ENCODE measurements at places on chromosomes 1 and 21. TPM values are rescaled to one million over a fixed set of nuclear protein-coding genes. Genes with fewer than 3 reads are reported as not detected.
A peak's percentile ranks its signal among the peaks of the same experiment; 100 is the strongest.

GRCh38 chr1:32813941-32814739, 3.0 kb downstream of the YARS1 start:
- DNase-seq, result no peak

GRCh38 chr1:10694633-10695627, 101.5 kb downstream of the CASZ1 start:
- peak; percentile 76 for DNase-seq

OSCP1 gene
- total RNA-seq, result 0.59 TPM

DNA sequence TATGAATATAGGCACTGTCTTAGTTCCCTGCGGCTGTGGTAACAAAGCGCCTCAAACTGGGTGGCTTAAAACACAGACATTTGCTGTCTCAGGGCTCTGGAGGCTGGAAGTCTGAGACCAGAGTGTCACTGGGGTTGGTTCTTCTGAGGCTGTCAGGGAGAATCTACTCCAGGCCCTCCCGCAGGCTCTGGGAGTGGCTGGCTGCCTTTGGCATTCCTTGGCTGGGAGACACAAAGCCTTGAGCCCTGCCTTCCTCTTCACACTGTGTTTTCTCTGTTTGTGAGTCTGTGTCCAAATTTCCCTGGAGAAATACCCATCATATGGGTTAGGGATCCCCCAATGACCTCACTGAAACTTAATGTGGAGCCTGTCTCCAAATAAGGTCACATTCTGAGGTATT, 38.5 kb downstream of the B3GALT5 start:
- DNase-seq, result no peak

GRCh38 chr1:174276087-174276486, 116.8 kb downstream of the RABGAP1L start:
- DNase-seq, result no peak

- no peak for DNase-seq
These were observed 19.2 kb downstream of the S100A7 start for GRCh38 chr1:153441238-153441755.

PLA2G4A gene
- 28.2 TPM for total RNA-seq

DNA sequence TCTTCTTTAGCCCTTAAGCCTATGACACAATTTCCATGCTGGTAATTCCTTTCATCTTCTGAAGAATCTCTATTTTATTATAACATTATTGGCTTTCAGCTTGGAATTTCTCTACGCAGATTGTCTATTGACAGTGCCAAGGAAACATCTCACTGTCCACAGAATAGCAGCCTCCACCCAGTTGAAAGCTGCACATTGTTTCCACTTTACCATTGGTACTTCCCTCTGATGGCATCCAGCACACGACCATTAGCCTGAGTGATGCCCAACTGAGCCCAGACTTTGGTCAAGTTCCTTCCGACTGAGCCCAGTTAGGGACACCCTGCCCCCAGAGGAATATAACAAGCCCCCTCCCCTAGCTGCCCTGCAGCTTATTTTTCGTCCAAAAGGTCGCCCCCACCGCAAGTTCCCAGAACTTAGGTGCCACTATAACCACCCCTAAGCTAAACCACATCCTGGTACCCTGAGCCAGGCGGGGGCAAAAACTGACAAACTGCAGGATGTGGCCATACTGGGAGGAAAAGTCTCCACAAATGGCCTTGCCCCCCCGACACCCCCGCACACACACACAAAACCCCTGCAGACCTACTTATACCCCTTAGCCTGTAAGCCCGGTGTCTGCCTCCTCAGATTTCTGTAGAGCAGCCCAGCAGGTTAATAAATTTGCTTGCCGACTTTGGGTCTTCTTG, 13.2 kb downstream of the GBP5 start:
- peak; percentile 35 for DNase-seq

GRCh38 chr1:195278644-195279043, 1329.6 kb downstream of the KCNT2 start:
- DNase-seq, result no peak

CELA3B gene
- total RNA-seq, result not detected

GRCh38 chr1:223659711-223660110, 5.8 kb downstream of the CAPN8 start:
- no peak for DNase-seq

KRTAP19-3 gene
- not detected for total RNA-seq

C21orf58 gene
- 32.8 TPM for total RNA-seq

DNA sequence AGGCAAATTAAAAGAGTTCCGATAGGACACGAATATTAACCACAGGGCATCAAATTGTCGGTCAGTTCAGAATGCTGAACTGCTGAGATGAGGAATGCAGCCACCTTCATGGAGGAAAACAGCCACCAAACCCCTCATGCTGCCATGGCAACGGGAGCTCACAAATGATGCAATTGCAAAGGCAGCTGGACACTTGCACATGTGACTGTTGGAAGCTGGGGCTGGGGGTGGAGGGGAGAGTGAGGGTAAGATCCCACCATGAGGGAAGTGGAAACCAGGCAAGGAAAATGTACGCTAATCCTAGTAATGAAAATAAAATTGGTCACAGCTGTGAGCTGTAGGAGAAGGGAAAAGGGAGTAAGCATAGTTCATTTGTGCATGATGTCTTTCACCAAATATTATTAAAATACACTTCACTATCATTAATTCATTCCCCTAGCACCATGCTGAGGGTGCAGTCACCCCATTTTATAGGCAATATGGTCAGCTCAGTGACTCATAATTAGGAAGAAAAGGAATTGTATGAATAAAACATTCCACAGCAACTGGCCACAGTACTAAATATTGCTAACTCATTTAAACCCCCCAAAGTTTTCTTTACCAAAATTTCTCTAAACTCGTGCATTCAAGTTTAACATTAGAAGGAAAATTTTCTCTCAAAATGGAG, 15.3 kb downstream of the BECN2 start:
- DNase-seq, result no peak

- DNase-seq, result no peak
These were observed 8.3 kb downstream of the CFHR2 start for GRCh38 chr1:196951711-196952394.

GRCh38 chr1:198861636-198862035, 222.8 kb downstream of the PTPRC start:
- no peak for DNase-seq

BTG3 gene
- 58.3 TPM for total RNA-seq

CCDC185 gene
- total RNA-seq, result not detected

MAN1C1 gene
- total RNA-seq, result 5.0 TPM

ZNF683 gene
- total RNA-seq, result not detected

AADACL3 gene
- total RNA-seq, result not detected

PYGO2 gene
- 30.4 TPM for total RNA-seq

DNA sequence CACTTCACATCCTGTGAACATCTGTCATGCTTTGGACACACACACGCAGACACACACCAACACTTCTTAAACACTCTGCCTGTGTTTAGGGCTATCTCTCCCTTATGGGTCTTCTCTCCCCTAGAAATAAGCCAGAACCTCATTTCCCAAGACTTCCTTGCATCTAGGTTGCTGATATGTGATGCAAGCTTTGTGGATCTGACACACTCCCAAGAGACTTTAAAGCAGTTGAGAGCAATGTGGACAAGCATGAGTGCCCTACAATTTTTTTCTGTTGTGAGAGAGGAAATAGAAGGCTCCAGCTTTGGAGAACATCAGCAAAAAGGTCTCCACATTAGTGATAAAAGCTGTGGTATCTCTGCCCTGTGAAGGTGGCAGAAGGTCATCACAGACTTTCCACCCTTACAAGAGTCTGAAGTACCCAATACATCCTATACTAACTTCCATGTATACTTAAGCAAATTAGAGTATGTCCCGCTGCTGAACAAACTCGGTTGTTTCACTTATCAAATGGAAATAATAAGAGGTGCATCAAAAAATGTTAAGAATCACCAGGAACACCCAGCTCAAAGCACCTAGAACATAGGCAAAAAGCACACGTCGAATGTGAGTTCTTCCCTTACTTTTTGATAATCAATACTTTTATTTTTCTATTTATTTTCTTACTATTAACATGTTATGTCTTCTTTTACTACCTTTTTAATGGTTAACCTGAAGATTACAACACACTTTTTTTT, 267.6 kb downstream of the SETD4 start:
- no peak for DNase-seq

- no peak for DNase-seq
These were observed 99.8 kb downstream of the INTS7 start for GRCh38 chr1:211935448-211935970.

GRCh38 chr1:182185136-182185535, 123.6 kb upstream of the ZNF648 start:
- no peak for DNase-seq

DNA sequence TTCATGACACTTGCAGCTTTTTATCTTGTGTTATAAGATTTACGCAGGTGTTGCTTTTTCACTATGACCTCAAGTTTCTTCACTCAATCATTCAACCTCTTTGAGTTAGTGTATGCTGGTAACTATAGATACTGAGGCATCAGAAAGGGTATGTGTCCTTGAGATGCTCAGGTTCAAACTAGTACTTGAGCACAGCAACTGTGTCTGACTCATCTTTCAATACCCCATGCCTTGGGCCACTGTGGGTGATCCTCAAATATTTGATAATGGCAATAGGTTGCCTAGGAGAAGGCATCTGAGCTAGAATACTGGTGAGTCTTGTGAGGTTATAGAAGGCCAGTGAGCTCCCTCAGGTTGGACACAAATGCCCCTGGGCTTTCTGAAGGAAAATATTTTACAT, 88.1 kb upstream of the SPATA6 start:
- no peak for DNase-seq

- no peak for DNase-seq
These were observed 872 bp upstream of the PPP2R5A start for GRCh38 chr1:212284332-212284743.

CFAP298 gene
- total RNA-seq, result 44.5 TPM

DNA sequence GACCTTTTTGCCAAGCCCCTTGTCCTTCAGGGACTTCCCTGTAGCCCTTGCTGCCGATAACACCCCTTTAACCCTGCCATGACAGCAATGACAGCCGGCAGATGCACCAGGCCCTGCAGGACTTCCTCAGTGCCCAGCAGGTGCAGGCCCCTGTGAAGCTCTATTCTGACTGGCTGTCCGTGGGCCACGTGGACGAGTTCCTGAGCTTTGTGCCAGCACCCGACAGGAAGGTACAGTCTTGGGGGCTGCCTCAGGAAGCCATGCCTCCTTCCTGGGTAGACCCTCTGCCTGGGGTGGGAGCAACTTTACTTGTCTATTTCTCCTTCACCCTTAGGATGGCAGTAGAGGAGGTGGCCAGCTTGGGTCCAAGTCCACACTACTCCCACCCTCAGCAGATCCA, 16.1 kb upstream of the PADI6 start:
- DNase-seq, result no peak

DNA sequence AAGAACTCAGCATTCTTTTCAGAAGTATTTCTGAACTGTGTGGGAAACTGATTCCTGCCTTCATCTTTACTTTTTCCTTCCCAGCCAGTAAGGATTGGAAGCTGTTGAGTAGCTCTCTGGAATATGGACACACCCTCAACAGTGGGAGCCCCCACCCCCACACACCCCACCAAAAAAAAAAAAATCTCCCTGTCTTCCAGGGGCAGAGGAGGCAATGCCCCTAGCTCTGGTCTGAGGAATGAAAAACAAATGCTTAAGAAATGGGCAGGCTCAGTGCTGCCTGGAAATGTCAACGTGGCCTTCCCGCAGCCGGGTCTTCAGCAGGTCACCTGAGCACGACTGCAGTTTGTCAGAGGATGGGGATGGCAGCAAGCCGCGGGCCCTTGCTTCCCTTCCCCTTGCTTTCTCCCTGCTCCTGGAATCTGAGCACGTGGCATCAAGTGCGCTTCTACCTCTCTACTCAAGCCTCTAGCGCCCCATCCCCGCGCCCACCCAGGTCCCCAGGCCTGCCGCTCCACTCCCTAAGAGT, 479 bp downstream of the RGS16 start:
- DNase-seq, result no peak

DNA sequence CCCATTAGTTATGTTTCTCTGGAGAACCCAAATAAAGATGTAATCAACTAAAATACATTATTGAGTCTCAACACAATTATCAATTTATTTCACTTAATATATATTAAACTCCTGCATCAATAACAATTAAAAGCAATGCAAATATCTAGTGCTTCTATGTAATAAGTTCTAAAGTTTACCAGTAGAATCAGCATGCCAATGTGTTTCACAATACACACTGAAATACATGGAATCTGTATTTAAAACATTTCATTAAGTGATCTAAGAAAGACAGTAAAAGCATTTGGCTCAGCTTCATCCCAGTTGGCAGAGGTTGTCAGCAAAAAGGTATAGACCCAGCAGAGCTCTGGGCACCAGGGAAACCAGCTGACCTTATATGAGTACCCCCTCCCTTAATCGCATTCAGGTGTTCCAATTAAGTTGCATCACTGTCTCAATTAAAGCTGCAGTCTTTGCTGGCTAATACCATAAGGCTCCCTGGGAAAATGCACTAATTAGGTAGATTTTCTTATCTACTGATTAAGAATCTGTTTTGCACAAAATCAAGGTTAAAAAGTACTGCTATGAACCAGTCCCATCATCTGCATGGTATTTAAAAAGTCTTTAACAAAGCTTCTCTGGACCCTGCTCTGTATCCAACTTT, 63.1 kb downstream of the NIBAN1 start:
- no peak for DNase-seq

DNA sequence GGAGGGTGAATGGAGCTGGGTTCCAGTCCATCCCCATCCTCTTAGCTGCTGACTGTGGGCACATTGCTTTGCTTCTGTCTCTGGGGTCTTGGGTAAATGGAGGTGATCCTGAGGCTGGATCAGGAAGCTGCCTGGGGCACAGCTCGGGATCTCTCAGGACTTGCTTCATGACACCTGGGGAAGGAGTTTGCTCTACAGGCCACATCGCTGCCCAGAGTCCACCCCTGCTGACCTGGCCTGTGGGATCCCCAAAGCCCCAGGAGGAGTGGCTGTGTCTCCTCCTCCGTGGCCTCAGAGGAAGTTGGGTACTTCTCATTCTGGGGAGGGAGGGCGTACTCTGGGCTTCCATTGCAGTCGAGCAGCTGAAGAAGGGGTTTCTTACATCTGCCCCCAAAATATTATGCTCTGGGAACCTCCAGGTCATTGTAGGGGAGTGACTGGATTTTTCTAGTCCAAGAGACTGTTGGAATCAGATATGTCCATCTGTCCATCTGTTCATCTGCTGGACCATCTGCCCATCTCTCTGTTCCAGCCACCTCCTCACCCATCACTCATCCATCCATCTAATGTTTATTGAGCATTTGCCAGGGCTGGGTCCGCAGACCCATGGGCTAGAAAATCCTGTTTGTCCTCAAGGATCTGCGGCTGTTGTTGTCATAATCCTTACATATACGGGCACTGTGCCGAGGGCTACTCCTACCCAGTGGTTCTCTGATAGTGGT, 45.9 kb downstream of the ARHGEF10L start:
- no peak for DNase-seq

ATP6V1G3 gene
- not detected for total RNA-seq

- no peak for DNase-seq
These were observed 492 bp downstream of the FOXO6 start for GRCh38 chr1:41361495-41362356.

GRCh38 chr1:219120624-219121544, 52.8 kb upstream of the LYPLAL1 start:
- DNase-seq, result no peak

GRCh38 chr1:87688136-87688535, 359.5 kb downstream of the LMO4 start:
- DNase-seq, result no peak

WDTC1 gene
- 22.4 TPM for total RNA-seq
